OCI-M1 (cell line): ENCODE measurements at places on chromosomes 3 and 15.

DNA sequence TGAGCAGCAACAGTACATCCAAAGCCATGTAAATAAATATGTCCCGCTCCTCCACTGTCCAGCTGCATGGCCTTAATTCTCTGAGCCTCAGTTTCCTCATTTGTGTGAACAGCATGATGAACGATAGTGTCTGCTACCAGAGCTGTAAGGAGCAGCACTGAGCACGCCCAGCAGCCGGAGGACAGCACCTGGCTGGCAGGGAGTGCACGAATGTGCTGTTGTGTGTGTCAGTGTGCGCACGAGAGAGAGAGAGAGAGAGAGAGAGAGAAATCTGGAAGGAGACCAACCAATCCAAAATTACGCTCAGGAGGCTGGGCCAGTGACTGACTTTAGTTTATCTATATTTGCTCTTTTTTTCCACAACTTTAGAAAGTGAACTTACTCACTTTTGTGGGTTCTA, 26.6 kb upstream of the PLXNA1 start:
- DNase-seq, result no peak

GRCh38 chr15:65659502-65660052, 37.8 kb downstream of the SLC24A1 start:
- DNase-seq, result no peak

DNA sequence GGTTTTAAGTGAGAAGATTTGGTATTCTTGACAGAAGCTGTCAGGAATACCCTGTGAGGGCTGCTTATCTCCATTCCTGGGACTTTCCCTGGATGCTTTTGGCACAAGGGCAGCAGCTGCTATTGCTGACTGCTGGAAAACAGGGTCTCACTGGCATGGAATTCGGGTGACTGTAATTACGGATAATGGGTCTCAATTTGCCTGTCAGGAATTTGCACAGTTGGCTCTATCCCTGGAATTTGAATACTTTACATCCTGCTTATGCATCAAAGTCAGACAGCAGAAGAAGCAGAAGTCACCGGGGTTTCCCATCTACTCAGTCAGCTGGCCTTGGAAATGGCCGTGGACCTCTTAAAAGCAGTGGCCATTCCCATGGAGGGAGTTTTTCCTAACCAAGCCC, 25.9 kb upstream of the AKAP13 start:
- DNase-seq, result no peak

GRCh38 chr15:52844823-52845222, 54.7 kb upstream of the ONECUT1 start:
- no peak for DNase-seq

DNA sequence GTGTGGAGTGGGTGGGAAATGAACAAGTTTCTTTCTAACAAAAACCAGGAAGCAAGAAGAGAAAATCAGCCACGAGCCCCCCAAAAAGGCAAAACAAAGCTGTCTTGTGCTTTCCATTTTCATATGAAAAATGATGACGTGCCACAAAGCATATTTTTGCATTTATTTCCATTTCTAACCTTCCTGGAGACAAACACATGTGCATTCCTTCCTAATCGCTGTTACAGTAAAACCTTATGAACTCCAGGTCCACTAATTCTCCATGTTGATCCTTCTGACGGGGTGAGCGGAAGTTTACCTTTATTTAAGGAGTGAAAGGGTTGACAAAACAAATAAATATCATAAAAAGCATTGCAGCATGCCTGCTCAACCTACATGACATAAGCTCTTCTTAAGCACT, 211.5 kb downstream of the RORA start:
- no peak for DNase-seq

DNA sequence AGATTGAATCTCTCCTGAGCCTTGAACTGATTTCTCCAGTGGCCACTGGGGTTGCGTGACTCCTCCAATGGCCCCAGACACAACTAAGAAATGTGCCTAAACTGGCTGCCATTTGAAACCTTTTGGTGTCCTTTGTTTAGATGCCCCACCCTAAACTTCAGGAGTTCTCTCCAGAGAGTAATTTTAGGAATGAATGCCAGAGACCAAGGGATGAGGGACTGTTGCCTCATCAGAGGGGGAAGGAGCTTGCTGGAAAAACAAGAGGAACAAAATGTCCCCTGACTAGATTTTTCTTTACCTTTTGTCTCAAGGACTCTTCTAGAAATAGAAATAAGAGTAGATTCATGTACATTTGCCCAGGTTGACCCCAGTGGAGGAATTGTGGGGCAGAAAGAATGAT, 8.1 kb upstream of the ADPRH start:
- DNase-seq, result no peak

- no peak for DNase-seq
Measured at GRCh38 chr3:45178183-45179023, 32.2 kb upstream of the CDCP1 start.

- DNase-seq, result peak; percentile 16
Measured at GRCh38 chr3:155863072-155863784, 7.2 kb upstream of the GMPS start.
